NB4 (cell line): ENCODE measurements at places on chromosomes 7 and 10.
A peak's percentile ranks its signal among the peaks of the same experiment; 100 is the strongest.

DNA sequence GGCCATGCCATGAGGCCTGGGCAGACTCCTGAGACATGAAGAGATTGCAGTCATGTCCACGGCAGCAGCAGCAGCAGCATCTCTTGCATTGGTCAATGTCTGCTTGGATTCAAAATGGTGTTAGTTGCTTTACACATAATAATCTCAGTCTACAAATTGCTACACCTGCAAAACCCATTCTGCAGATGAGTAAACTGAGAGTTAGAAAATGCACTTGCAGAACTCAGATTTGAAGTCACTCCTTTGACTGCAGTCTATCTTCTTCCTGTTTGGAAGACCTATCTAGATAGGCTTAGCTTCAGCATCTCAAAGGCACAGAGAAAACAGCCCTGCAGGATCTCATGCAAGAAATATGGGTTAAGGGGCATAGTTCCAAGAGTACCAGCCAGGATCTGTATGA is 350.3 kb downstream of the TNS3 start:
- DNase-seq: no peak

DNA sequence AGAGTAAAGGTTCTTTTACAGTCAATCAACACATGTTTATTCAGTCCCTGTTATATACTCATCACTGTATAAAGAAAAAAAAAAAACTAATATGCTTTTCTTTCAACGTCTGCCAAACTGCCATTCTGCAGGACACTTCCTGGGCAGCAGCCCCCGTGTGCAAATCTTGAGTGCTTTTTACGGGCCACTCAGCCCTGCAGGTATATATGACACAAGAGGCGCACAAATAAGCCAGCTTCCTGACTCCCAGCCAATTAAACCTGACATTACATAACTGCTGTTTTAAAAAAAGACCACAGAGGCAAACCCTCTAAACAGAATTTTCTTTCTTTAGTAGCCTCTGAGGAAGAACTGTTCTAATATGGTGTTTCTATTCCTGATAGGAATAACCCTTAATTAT is 263.0 kb upstream of the NEBL start:
- no peak for DNase-seq

GRCh38 chr10:52870562-52870961 is 98.0 kb upstream of the MBL2 start:
- DNase-seq: no peak

DNA sequence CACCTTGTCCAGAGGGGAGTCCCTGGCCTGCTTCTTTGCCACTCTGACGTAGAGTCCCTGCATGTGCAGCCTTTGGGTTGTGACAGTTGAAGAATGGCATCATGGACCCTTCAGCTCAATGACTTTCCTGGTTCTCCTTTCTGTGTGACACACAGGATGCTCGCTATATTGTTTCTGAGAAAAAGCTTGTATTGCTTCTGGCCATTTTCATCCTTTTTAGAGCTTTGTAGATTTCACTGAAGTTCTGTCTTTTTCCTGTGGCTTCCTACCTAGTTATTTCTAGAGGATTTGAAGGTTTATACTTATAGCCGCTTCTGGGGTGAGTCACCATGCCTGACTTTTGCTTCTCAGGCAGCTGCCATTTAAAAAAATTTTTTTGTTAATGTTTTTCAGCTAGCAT is 27.0 kb downstream of the SND1 start:
- no peak for DNase-seq

DNA sequence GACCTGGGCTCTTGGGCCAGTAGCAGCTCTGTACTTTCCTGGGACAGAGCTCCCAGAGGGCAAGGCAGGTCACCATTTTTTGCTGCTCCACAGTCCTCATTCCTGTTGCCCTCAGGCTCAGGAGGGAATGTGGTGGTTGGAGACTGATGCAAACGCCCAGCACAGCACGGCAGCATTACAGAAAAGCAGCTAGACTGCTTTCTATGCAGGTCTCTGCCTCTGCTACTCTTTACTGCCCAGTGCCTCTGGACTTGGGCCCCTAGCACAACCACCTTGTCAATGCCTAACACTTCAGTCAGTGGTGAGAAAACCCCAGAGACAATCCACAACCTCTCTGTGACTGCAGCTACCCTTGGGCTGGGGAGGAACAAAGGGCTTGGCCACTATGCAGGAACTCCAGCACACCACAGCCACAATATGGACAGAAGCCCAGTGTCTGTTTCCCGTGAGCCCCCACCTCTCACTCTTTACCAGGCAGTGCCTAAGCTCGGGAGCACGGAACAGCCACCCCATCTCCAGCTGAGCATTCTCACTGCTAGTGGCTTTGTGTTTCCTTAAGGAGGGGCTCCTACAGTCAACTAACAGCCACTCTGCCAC is 790.6 kb downstream of the PCDH15 start:
- DNase-seq: no peak

DNA sequence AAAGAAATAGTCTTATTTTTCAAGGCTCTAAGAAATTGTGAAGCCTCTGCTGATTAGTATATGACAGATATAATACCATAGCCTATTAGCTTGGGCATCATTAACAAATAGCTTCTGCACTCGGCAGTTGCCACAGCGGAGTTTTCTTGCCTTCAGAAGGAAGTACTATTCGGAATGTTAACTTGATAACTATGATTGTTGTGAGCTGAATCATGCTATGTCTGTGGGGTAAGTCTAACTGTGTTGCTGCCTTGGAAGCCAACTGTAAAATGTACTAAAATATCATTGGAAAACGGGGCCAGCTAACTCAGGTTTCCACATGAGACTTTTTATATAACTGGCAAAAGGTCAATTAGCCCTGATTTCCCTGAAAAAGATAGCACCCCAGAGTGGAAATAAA is 93.2 kb downstream of the TWIST1 start:
- DNase-seq: no peak

DNA sequence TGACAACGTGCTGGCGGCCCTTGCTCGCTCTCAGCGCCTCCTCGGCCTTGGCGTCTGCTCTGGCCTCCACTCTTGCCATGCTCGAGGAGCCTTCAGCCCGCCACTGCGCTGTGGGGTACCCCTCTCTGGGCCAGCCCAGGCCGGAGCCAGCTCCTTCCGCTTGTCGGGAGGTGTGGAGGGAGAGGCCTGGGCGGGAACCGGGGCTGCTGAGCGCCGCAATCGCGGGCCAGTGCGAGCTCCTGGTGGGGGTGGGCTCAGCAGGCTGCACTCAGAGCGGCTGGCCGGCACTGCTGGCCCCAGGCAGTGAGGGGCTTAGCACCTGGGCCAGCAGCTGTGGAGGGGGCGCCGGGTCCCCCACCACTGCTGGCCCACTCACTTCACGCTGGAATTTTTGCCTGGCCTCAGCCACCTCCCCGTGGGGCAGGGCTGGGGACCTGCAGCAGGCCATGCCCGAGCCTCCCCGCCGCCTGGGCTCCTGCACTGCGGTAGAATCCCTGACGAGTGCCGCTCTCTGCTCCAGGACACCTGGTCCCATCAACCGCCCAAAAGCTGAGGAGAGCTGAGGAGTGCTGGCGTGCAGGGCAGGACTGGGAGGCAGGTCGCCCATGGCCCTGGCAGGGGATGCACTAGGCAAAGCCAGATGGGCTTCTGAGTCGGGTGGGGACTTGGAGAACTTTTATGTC is 372.2 kb upstream of the NRG3 start:
- DNase-seq: no peak

- DNase-seq: peak; percentile 48
These were observed 80.9 kb upstream of the AGBL3 start for GRCh38 chr7:134905375-134905774.

- DNase-seq: no peak
These were observed 4.0 kb downstream of the PON2 start for GRCh38 chr7:95430864-95431263.

- DNase-seq: no peak
These were observed 71.2 kb downstream of the DNMBP start for GRCh38 chr10:99938563-99938962.

GRCh38 chr7:18153183-18153748 is 125.6 kb upstream of the PRPS1L1 start:
- DNase-seq: no peak

- DNase-seq: no peak
These were observed 302.8 kb upstream of the SEMA3C start for GRCh38 chr7:81221527-81222217.

- peak; percentile 98 for DNase-seq
These were observed 5.7 kb upstream of the ZYX start for GRCh38 chr7:143375298-143376034.

- no peak for DNase-seq
These were observed 30.1 kb upstream of the SAMD8 start for GRCh38 chr10:75081379-75081778.

- peak; percentile 100 for DNase-seq
These were observed 153.7 kb downstream of the DNAJB6 start for GRCh38 chr7:157490465-157490912.

- DNase-seq: no peak
These were observed 24.2 kb downstream of the UPP1 start for GRCh38 chr7:48113275-48113674.

GRCh38 chr10:61992671-61993668 is 91.5 kb downstream of the ARID5B start:
- DNase-seq: peak; percentile 55

- no peak for DNase-seq
These were observed 247.1 kb upstream of the SHH start for GRCh38 chr7:156059369-156059768.

- DNase-seq: no peak
These were observed 139.6 kb downstream of the ZMYND11 start for GRCh38 chr10:274866-275265.

DNA sequence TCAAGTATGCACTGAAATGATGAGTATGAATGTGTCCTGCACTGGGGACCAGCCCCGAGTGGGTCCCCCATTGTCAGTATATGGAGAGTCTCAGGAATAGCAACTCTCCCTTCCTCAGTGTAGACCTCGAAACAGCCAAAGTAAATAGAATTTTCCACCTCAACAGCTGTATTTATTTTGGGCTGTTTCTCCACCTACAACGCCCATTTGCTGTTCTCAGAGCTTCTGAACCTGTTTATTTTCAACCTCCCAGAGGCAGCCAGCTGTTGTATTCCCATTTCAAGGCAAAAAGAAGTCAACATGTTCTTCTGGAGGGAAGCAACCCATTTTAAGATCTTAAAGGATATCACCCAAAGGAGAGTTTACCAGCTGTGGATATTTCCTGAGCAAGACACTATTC is 59.6 kb upstream of the BICC1 start:
- no peak for DNase-seq
